ENCODE measurements at places on chromosomes 13 and 19.

DNA sequence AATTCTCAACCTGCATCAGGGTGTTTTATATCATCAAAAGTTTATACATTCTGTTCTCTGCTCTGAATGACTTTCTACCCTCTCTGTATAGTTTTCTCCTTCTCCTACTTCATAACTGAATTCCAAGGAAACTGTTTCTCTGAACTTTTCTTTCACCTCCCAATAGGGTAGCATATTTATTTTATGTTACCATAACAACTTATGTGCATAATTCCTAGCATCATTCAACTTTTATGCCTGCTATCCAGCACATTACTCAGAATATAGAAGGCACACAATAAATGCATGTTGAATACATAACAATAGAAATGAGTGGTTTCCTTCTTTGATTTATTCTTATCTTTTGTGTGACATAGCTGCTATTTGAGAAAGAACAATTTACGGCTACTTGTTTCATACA, 2385.0 kb downstream of the PCDH9 start:
- DNase-seq, result no peak

DNA sequence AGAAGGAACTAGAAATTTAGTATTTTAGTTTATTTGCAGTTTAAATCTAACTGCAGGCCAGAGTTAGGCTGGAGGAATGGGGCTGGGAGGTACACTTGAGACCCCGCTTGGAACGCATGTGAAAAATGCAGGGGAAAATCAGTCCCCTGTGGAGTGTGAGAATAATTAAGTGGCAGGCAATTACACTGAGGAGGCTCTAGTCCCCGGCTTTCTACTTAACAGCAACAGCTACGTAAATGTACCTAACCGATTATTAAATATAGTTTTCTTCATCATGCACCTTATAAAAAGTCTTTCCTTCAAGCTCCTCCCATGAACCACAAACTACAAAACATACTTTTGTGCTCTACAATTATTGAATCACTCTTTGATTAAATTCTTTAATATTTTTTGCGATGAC, 804 bp downstream of the ZNF708 start:
- peak; percentile 6 for DNase-seq

- DNase-seq, result no peak
Observed at GRCh38 chr13:113123226-113124201, 915 bp downstream of the F10 start.

GRCh38 chr13:63124863-63125262, 1709.2 kb upstream of the PCDH20 start:
- DNase-seq, result no peak

GRCh38 chr13:68927387-68928026, 1180.1 kb upstream of the ATXN8OS start:
- no peak for DNase-seq

DNA sequence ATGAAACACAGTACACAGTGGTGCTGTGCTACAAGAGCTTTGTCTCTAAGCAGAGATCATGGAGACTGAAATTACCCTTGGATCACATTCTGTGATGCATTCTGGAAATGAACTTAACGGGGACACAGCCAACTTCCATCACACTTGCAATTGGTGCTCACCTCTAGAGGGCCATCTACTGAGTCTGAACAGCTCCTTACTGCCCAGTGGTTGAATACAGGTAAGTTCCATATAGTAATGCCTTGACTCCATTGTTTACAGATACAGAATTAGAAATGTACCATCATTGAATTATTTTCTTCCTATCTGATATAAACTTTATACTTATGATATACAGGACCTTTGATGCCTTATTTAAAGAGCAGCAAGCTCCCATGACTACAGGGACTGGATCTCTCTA, 686.4 kb downstream of the PCDH9 start:
- DNase-seq, result no peak

GRCh38 chr19:57947419-57948134, at the start of gene ZNF256:
TSS of gene ZNF256 (minus strand) at chr19:57947706. CDS start at chr19:57947474, 232 bp downstream.
- peak; percentile 94 for DNase-seq

DNA sequence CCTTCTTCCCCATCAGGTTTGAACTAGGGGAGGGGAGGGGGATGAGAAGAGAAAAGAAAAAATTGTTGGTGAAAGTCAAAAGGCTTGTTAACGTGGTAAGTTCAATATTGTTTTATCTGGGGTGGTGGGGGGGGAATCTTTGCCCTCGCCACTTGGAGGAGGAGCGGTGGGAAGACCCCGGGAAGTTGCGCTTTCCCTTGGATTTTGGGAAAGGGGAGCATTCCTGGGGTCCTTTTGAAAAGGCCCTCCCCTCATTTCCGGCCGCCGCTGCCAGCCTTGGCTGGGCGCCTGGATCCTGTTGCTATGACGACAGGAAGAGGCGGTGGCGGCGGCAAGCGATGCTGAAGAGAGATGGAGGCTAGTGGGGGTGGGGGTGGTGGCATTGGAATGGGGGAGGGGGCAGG, 4.6 kb upstream of the CACNG8 start:
- no peak for DNase-seq

GRCh38 chr13:44373601-44374347, at the start of gene SERP2:
TSS of gene SERP2 (plus strand) at chr13:44373824. CDS start at chr13:44374026, 202 bp downstream.
- DNase-seq, result no peak

GRCh38 chr13:37023871-37024270, 23.3 kb downstream of the EXOSC8 start:
- DNase-seq, result no peak

- no peak for DNase-seq
Observed at GRCh38 chr19:55251341-55252081, 7.3 kb downstream of the PPP6R1 start.

DNA sequence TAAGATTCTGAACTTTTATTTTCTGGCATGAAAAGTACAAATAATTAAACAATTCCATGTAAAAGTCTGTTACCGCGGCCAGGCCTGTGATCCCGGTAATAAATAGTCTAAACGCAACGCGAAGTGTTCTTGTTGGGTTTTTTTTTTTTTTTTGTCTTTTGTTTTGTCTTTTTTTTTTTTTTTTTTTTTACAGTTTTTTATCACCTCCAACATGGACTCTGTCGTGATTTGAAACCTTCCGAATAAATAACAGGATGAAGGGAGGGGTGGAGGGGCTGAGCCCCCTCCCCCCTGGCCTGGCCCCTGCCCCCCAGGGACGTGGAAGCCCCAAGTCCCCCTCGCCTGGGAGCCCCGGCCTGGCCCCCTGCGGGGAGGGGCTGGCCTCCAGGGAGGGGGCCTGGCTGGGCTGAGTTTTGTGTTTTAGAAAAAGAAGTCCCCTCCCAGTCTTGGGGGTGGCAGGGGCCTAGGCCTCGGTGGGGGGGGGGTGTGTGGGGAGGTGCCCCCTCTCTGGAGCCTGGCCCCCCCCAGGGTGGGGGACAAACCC, 16.0 kb downstream of the PRKCSH start:
- DNase-seq, result no peak

DNA sequence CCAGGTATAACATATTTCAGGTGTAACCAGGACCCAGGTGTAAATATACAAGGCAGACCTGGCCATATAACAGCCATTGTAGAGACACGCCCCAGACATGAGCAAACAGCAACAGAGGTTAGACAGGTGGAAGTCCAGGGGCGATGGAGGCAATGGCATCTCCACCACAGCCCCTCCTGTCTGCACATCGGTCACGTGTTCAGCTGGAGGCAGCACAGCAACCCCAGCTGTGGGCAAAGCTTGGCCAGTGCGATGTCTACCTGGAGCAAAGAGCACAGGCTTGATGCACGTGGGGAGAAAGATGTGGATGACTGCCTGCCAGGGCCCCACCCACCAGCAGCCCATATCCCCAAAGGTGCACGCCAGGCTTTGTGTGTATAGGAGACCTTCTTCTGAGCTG, 4.4 kb downstream of the CYP4F2 start:
- DNase-seq, result no peak

GRCh38 chr13:38430796-38431195, 81.1 kb downstream of the UFM1 start:
- DNase-seq, result no peak

- peak; percentile 39 for DNase-seq
Observed at GRCh38 chr13:36310417-36311108, 12.9 kb upstream of the CCDC169 start.

- DNase-seq, result no peak
Observed at GRCh38 chr13:24564881-24565280, 52.3 kb upstream of the PARP4 start.

DNA sequence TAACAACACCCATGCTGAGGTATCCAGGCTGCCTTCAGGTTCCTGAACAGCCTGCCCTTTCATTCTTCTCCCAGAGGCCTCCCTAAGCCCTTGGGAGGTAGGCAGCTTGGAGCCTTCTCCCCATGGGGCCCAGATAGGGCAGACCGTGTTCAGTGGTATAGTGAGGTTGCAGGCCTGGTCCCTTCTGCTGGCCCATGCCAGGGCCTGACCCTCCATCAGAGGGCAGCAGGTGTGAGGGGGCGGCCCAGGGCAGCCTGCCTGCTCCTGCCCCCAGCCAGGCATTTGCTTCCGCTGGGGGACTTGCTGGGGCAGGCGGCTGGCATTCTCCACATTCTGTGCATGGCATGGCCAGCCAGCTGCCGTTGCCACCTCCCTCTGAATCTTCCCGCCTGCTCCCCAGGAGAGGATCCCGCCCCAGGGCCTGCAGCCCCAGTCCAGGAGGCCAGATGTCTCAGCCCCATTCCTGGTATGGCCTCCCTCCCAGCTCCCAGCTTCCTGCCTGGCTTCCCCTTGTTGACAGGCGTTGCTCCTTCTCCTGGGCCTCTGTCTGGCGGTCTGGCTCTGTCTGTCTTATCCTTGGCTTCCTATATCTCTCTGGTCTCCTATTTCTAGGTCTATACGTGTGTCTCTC, 8.9 kb downstream of the CIC start:
- no peak for DNase-seq

DNA sequence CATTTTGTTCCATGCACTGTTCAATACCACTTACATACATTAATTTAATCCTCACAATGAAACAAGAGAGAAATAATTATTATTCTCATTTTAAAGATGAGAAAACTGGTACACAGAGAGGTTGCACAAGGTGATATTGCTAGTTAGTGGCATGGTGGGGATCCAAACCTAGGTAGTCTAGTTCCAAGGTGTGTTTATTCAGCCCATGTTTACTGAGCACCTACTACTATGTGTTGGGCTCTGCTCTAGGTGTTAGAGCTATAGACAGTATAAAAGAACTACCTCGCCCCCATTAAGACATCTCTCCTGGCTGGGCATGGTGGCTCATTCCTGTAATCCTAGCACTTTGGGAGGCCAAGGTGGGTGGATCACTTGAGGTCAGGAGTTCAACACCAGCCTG, 3.2 kb upstream of the PMIS2 start:
- no peak for DNase-seq

DNA sequence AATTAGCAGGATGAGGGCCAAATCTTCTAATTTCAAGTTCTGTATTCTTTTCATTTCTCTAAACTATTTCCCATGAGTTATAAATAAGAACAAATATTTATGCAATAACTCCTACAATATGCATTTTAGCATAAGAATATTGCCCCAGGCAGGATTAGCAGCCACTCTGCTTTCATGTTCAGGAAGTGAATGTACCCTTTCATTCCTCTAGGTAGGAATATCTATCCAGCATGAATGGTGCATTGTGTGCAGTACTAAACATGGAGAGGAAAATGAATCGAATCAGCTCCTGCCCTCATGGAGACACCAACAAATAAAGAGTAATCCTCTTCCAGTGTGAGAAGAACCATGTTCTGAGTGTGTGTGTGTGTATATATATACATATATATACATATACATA, 41.0 kb downstream of the LHFPL6 start:
- no peak for DNase-seq

- peak; percentile 28 for DNase-seq
Observed at GRCh38 chr19:43759515-43759914, 4.8 kb upstream of the SMG9 start.

DNA sequence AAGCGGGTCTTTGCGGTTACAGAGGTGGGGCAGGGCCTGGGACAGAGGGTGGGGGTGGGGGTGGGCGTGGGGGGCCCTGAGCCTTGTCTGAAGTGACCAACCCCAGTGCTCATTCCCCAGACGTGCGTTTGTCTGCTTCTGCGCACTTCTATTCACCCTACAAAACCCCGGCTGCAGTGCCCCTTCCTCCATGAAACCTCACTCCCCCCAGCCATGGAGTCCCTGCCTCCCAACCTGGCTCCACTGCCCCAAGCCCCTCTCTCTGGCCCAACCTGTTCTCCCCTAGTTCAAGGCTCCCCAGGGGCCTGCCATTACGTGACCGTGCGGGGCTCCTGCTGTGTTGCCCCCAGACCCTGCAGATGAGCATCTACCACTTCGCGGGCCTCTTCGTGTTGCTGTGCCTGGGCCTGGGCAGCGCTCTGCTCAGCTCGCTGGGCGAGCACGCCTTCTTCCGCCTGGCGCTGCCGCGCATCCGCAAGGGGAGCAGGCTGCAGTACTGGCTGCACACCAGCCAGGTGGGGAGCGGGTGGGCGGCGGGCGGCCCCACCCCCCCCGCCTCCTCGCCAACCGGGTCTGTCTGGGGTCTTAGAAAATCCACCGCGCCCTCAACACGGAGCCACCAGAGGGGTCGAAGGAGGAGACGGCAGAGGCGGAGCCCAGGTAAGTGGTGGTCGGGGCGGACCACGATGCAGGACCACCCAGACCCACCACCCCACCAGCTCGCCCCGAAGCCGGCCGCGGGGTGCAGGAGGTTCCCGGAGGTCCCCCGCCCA, 8.2 kb downstream of the GRIN3B start:
- no peak for DNase-seq

DNA sequence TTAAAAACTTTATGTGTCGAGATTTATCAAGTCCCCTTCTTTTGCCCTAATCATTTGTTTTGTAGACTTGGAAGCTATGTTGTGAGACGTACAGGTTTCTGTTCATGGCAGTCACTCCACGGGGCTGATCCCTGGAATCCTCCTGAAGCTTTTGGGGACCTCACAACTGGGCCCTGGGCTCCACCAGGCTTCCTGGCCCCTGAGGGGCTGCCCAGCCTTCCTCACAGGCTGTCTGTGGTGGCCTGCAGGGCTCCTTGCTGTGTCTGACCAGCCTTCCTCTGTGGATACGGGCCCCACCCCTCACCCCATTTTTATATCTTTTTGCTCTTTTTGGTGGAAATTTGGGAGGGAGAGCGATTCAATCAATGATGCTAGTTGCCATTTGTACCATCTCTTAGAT, 38.1 kb downstream of the CHST8 start:
- DNase-seq, result no peak

DNA sequence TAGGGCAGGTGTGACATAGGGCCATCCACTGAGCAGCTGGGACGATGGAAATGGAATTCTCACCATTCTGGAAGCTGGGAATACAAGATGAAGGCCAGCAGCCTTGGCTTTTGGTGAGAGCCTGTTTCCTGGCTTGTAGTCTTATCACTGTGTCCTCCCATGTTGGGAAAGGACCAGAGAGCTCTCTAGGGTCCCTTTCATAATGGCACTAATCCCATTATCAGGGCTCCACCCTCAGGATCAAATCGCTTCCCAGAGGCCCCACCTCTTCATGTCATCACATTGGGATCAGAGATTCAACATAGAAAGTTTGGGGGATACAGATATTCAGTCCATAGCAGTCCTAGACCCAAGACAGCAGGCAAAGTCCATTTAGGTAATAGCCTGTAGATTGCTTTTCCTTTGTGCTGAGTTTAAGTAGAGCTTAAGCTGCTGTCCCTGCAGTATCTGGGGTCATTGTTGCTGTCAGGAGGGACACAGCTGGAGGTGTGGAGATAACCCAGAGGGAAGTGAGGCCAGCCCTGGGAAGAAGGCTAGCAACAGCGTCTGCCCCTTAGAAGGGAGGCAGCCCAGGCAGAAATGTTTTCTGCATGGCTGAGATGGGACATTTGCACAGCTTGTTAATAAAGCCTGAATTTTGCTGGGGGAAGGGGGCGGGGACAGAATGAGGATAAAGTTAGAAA, 136.5 kb upstream of the GPR12 start:
- no peak for DNase-seq

All from suppressor macrophage (primary cell).